ENCODE measurements at places on chromosomes 3 and 15. TPM values are rescaled to one million over a fixed set of nuclear protein-coding genes. Genes with fewer than 3 reads are reported as not detected.

- DNase-seq = no peak
These were observed 143.4 kb downstream of the PTPRG start for GRCh38 chr3:61704807-61705206.

The RSL24D1 gene
- 65.8 TPM for total RNA-seq

GRCh38 chr3:52286777-52287110 is 884 bp upstream of the GLYCTK start:
- no peak for DNase-seq

GRCh38 chr3:53137835-53138446 is 7.7 kb upstream of the RFT1 start:
- no peak for DNase-seq

The SNRK gene
- 23.6 TPM for total RNA-seq

DNA sequence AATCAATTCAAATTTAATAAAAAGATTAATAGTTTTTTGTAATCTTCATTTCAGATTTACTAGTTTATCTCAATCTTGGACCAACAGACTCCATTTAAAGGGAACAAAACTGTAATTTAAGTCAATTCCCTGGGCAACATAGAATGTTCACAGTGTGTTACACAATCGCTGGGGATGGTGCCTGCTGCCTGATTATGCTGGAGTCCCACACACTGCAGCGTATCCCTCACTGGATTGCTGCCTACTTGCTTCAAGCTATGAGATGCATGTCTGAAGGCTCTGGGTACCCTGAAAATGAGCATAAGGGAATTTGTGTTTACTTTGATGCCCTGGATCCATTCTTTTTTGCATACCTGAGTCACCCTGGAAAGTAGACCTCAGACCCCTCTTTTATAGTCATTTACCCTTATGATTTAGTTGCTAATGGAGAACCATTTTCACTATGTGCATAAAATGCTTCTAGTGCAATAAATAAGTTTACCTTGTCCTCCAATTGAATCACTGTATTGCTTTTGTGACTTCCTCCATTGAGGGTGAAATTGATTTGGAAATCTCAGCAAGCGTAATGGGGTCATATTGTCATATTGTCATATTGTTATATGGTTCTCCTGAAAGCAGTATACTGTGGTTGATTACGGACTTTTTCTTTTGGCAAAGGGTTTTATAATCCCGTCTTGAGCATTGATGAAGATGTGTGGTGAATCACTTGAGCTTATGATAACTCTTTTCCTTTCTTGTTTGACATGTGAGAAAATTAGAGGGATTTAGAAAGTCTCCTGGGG is 35.9 kb downstream of the ITPR1 start:
- no peak for DNase-seq

- no peak for DNase-seq
These were observed 2.3 kb downstream of the C3orf70 start for GRCh38 chr3:185150561-185150960.

The GRAMD1C gene
- 7.3 TPM for total RNA-seq

The RTP1 gene
- total RNA-seq = not detected

GRCh38 chr3:16589867-16590624 is 15.2 kb downstream of the DAZL start:
- no peak for DNase-seq

GRCh38 chr3:115961380-115961779 is 338.1 kb downstream of the GAP43 start:
- no peak for DNase-seq

The ZXDC gene
- total RNA-seq = 29.0 TPM

GRCh38 chr3:193843474-193844301 is 250.7 kb downstream of the OPA1 start:
- DNase-seq = no peak

Data from type B pancreatic cell (in vitro differentiated cells).